ENCODE measurements at places on chromosomes 4 and X.

DNA sequence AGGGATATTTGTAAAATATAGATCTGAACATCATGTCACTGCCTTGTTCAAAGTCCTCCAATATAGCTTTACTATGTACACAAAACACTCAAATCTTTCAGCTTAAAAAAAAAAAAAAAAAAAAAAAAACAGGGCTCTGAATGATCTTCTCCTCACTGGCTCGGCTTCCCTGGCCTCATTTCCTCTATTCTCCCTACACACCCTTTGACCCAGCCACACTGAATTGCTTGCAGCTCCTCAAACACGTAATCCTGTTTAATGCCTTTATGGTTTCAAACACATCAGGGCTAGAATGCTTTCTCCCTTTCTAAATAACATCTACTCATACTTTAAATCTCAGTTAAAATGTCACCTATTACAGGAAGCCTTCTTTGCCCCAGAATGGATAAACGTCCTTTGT is 60.8 kb downstream of the MTMR8 start:
- DNase-seq, result no peak
- no peaks in the 10 kb centered on the region for H3K4me1 ChIP-seq
- H3K27me3 ChIP-seq, result no peaks in the 10 kb centered on the region
- no peak overlapping the region for H3K27ac ChIP-seq
- H3K4me3 ChIP-seq, result no peak overlapping the region

DNA sequence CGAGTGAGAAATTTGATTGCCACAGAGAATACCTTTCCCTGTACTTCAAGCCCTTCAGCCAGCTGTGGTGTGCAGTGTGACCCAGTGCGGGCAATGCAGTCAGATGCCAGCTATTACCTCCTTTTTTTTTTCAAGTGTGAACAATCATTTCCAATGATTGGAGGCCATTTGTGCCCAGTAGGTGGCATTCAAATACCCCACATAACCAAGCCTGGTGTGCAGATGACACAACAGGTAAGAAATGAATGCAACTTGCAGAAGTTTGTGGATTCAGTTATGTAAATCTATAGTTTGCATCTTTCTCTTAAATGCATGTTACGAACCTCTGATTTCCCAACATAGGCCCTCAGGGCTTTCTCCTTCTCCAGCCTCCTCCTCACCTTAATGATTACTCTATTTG is 98.0 kb downstream of the CLCN4 start:
- no peaks in the 10 kb centered on the region for H3K36me3 ChIP-seq
- no peak overlapping the region for H3K27ac ChIP-seq
- DNase-seq, result no peak
- no peaks in the 10 kb centered on the region for H3K27me3 ChIP-seq

DNA sequence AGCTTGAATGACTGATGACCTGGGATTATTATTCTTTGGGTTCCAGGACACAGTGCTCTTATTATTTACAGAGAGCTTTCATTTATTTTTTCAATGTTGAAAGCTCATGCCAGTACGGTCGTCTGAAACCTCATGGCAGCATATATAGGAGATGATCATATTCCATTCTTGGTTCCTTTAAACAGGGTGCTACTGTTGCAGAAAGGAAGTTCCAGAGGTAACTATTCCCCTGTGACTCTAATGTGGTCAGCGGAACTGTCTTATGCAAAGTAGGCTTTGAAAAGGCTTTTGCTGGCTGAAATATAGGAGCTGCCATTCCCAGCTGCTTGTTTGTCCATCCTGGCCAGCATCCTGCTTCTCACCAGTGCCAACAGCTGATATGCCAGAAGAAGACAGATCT is 208.3 kb upstream of the LEF1 start:
- no peak for DNase-seq
- H3K36me3 ChIP-seq, result no peaks in the 10 kb centered on the region
- no peaks in the 10 kb centered on the region for H3K27me3 ChIP-seq
- H3K4me1 ChIP-seq, result no peaks in the 10 kb centered on the region
- H3K4me3 ChIP-seq, result no peak overlapping the region

GRCh38 chrX:74550295-74550802 is 64.1 kb downstream of the RLIM start:
- H3K27ac ChIP-seq, result no peak overlapping the region
- H3K36me3 ChIP-seq, result no peaks in the 10 kb centered on the region
- H3K4me3 ChIP-seq, result no peak overlapping the region
- peak; percentile 88 for DNase-seq
- H3K4me1 ChIP-seq, result no peaks in the 10 kb centered on the region

GRCh38 chr4:52367282-52367830 is 291.7 kb downstream of the USP46 start:
- H3K4me1 ChIP-seq, result no peaks in the 10 kb centered on the region
- no peak overlapping the region for H3K4me3 ChIP-seq
- no peak for DNase-seq
- H3K27me3 ChIP-seq, result no peaks in the 10 kb centered on the region
- H3K27ac ChIP-seq, result no peak overlapping the region

DNA sequence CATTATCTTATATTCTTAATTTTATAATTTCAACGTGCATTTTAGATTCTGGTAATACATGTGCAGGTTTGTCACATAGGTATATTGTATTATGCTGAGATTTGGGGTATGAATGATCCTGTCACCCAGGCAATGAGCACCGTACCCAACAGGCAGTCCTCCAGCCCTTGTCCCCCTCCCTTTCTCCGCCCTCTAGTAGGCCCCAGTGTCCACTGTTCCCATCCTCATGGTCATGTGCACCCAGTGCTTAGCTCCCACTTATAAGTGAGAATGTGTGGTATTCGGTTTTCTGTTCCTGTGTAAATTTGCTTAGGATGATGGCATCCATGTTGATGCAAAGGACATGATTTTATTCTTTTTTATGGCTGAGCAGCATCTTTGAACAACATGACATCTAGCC is 70.6 kb downstream of the RNF150 start:
- H3K27me3 ChIP-seq, result no peaks in the 10 kb centered on the region
- no peak overlapping the region for H3K27ac ChIP-seq
- H3K36me3 ChIP-seq, result no peaks in the 10 kb centered on the region
- DNase-seq, result no peak
- H3K4me3 ChIP-seq, result no peak overlapping the region
